Islet precursor cell (in vitro differentiated cells): ENCODE measurements at places on chromosomes 3 and 15.

DNA sequence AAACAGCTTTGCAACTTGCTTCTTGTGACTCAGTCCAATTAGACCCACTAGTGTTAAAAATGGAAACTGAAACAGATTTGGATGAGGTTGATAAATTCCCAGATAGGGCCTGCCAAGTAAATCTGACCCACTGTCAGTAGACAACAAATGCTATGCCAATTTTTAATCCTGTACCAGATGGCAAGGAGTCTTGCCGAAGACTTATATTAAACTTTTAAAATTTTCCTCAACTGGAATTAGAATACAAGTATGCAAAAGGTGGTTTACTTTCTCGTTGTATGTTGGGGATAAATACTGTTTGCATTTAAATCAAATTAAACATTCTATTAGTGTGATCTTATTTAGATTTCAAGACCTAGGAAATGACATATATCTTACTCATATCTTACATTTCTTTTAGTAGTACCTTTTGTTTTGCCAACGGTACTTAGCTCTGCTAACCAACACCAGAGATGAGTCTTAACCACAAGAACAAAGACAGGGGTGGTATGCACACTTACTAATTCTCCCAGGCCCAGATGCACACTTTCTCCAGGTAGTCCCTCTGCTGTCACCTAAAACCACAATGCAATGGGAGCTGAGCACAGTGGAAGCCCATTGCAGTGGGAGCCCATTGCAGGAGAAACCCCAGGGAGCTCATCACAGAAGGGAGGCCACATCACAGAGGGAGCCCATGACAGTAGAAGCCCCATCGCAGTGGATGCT is 77.8 kb downstream of the WWTR1 start:
- peak; percentile 64 for DNase-seq

- peak; percentile 46 for DNase-seq
Observed at GRCh38 chr3:45779746-45780735, 16.3 kb downstream of the SLC6A20 start.

- DNase-seq, result peak; percentile 32
Observed at GRCh38 chr15:101107625-101108460, 144.0 kb downstream of the CHSY1 start.

GRCh38 chr3:54733106-54734006 is 194.5 kb downstream of the LRTM1 start:
- no peak for DNase-seq

DNA sequence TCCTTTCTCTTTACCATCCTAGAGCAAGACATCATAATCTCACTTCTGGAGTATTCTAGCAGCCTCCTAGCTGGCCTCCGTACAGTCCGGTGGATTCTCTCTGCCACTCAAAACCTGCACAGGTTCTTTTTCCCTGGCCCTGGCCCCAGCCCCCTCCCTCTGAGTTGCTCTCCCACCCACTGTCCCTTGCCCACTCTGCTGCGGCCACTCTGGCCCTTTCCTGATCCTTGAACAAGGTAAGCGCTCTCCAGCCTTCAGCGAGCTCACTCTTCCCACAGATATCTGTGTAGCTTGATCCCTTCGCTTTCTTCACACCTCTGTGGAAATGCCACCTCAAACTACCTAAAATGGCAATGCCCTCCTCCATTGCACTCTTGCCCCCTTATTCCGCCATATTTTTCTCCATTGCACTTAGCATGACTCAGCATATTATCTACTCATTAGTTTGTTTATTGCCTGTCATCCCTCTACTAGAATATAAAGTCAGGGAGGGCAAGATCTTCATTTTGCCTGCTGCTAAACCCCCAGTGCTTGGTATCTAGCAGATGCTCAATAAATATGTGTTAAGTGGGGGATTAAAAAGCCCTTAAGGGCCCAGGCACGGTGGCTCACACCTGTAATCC is 65.6 kb upstream of the ATP13A3 start:
- no peak for DNase-seq

DNA sequence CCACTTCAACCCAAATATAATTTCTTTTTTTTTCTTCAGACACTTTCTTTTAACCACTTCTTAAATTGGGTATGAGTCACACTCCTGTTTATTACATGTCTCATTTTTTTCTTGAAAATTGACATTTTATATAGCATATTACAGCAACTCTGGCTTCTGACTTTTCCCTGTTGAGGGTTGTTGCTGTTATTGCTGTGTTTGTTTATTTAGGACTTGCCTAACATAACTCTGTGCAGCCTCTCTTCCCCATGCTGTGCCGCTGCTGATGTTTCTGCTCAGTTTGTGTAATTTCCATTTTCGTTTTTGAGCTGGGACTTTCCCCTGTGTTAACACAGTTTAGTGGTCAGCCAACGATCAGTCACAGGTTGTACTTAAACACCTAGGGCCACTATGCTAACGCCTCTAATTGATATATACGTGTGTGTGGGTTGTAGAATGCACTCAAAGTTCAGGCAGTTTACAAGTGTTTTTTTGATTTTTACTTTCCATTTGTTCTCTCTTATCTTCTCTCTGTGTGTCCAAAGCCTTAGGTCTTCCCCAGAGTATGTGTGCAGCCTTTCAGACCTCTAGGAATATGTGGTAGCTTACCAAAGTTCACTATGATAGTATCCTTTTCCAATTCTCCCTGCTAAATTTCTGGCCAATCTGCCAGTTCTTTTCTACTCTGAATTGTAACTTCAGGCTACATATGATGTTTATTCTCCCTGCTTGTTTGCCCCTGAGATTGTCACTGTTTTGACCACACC is 337.2 kb downstream of the ZBTB20 start:
- no peak for DNase-seq

DNA sequence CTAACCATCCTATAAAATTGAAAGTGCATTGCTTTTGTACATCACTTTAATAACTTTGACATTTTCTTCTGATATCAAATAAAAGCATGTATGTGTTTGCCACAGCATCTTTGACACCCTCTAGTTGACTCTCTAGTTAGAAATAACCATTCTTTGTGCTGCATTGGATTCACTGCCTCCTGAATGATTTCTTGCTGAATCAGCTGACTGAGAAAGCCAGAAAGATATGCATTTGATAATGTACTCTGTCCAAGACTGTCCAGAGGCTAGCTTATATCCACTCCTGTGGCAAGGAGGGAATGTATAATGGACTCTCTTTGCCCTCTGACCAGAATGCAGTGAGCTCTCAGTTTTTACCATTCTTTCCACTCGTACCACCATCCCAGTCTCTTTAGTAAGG is 6.2 kb downstream of the RAB11A start:
- no peak for DNase-seq

DNA sequence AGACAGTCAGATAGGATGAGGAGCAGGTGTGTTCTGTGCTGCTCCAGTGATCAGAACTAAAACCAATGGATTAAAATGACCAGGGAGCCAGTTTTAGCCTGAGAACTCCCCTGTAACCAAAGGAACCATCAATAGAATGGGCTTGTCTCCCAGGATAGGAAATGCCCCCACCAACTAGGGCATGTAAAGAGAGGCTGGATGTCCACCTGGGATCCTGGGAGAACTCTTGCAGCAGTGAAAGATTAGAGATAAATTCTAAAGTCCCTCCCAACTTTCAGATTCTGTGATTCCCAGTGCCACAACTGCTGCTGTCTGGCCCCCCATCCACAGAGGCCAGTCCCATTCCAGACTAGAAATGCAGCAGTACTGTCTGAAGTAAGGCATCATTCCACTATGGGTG is 33.8 kb downstream of the HDC start:
- no peak for DNase-seq

DNA sequence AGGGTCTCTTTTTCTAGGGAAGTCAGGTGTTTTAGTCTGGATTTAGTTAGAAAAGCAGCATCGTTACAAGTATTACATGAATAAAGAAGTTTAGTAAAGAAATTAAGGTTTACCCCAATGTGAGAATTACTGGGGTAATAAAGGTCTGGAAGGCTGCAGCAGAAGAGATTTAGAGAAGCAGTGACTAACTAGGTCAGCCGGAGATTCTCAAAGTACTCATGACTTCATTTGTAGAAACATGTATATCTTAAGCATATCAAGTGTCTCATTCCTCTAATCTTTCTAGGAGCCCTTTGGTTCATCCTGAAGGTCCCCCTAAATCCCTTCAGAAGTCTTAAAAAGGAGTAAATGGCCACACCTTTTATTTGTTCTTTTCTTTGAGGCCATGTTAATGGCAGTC is 26.0 kb downstream of the DTWD1 start:
- DNase-seq, result no peak

GRCh38 chr3:52352566-52352965 is 36.4 kb downstream of the DNAH1 start:
- DNase-seq, result no peak

- DNase-seq, result no peak
Observed at GRCh38 chr3:179000659-179001058, 71.0 kb downstream of the ZMAT3 start.

- DNase-seq, result peak; percentile 76
Observed at GRCh38 chr15:90219421-90220141, 14.2 kb downstream of the CIB1 start.

DNA sequence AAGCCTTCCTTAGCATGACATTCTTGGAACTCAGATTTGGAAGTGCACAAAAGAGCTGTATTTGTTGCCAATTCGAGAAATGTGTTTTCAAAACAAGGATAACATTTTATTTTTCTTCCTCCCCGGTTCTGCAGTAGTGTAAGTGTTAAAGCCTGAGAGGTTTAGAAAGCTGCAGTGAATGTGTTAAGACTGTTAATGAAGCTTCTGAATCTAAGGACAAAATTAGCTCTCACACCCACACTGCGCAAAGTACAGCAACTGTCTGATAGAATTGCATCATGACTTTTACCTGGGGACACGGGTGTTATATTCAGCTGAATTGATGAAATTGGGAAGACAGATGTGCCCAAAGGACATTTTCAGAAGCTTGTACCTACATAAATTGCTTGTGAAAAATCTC is 344.4 kb downstream of the CADM2 start:
- no peak for DNase-seq

DNA sequence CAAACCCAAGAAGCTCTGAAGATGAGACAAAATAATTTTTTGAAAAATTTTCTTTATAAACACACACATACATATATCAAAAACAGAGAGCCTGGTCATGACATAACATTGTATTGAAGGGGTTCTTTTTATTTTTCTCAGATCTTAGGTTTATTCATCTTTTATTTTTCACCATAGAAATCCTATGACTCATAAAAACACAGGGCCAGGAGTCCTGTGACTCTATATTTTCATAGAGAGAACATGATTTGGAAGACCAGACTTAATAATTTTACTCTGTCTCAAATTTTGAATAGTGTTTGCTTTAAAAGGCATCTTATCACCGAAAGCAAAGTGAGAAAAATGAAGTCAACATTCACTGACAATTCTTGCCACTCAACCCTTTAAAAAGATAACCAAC is 57.7 kb downstream of the SUCNR1 start:
- DNase-seq, result no peak

GRCh38 chr15:26773067-26773877 is 406 bp upstream of the GABRB3 start:
- DNase-seq, result peak; percentile 89

DNA sequence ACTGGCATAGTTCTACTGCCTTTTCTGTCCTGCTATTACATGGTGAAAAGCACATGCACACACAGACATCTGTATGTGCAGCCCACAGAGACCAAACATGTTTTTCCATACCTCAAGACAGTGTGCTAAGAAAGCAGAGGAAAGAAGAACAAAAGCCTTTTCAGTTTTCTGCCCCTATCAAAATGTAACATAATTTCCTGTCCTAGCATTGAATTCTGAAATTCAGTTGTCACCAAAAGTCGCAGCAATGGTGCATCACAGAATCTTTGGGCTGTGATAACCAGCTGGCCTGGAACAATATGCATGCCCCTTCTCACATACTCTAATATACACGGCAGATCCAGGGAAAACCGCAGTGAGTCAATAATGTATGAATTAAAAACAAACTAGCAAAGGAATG is 153.8 kb upstream of the RAP2B start:
- no peak for DNase-seq

DNA sequence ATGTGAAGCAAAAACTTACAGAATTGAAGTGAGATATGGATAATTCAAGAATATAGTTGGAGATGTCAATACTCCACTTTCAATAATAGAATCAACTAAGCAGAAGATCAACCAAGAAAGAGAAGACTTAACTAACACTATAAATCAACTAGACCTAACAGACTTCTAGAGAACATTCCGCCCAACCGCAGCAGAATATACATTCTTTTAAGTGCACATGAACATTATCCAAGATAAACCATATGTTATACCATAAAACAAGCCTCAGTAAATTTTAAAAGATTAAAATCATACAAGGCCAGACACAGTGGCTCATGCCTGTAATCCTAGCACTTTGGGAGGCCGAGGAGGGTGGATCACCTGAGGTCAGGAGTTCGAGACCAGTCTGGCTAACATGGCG is 5.5 kb upstream of the TEX55 start:
- DNase-seq, result no peak

DNA sequence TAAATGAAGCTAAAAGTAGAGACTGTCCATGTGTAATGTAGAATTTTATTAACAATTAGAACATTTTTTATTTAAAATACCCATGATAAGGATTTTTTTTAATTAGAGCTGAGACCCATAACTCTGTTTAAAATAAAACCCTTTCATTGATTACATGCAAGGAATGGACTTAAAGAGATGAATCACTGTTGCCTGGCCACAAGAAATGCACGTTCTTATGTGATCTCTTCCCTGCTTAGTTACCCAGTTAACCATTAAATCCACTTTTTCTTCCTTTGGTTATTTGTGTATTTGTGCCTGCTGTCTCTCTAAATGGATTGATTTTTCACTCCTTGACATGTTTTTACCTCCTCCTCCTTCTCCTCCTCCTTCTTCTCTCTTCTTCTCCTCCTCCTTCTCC is 83.3 kb upstream of the SLITRK3 start:
- DNase-seq, result no peak

DNA sequence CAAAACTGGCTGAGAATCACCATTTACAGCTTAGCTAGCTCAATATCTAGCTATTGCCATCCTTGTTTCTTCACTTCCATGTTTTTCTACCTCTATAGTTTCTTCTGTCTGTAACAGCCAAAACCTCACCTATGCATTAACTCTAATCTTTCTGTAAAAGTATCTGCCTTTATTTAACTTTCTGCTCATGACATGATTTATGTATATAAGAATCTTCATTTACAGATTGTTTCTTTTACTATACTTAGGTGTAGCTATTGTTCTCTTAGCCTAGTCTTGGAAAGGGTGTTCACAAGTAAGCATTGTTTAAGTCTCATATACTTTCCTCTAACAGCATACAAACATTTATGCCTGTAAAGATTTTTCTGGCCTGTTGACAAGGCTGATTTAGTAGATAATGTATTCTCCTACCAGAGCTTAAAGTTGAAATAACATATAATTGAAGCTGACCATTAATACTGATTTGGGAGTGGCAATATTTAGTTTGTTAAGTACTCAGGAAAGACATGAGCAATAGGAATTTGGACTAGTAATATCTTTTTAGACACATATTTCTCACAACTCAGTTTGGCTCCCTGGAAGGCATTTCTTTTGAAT is 9.4 kb downstream of the FILIP1L start:
- no peak for DNase-seq

- no peak for DNase-seq
Observed at GRCh38 chr3:126535636-126536035, 11.7 kb downstream of the CHST13 start.

- DNase-seq, result peak; percentile 74
Observed at GRCh38 chr3:187841560-187841959, 96.3 kb upstream of the BCL6 start.
